Vagina (tissue), 2 donors: ENCODE measurements at places on chromosomes 12 and 14. TPM values are rescaled to one million over a fixed set of nuclear protein-coding genes. Genes with fewer than 3 reads are reported as not detected.

Gene SAV1
- 30.0 TPM for total RNA-seq

GRCh38 chr14:64394977-64395633 is 7.0 kb downstream of the MTHFD1 start:
- no peaks in the 10 kb centered on the region for H3K27me3 ChIP-seq
- no peaks in the 10 kb centered on the region for H3K4me1 ChIP-seq
- no peak overlapping the region for H3K4me3 ChIP-seq
- H3K36me3 ChIP-seq, result no peaks in the 10 kb centered on the region
- H3K27ac ChIP-seq, result no peak overlapping the region

GRCh38 chr12:117127933-117128823 is 29.0 kb upstream of the TESC start:
- H3K36me3 ChIP-seq, result no peaks in the 10 kb centered on the region
- DNase-seq, result no peak
- no peak overlapping the region for H3K4me3 ChIP-seq
- H3K4me1 ChIP-seq, result no peaks in the 10 kb centered on the region
- H3K27ac ChIP-seq, result no peak overlapping the region
- H3K27me3 ChIP-seq, result no peaks in the 10 kb centered on the region

Gene DAO
- total RNA-seq, result not detected

Gene VIPAS39
- total RNA-seq, result 21.9 TPM

Gene KRT73
- total RNA-seq, result not detected

Gene B3GNT4
- total RNA-seq, result 2.9 TPM

DNA sequence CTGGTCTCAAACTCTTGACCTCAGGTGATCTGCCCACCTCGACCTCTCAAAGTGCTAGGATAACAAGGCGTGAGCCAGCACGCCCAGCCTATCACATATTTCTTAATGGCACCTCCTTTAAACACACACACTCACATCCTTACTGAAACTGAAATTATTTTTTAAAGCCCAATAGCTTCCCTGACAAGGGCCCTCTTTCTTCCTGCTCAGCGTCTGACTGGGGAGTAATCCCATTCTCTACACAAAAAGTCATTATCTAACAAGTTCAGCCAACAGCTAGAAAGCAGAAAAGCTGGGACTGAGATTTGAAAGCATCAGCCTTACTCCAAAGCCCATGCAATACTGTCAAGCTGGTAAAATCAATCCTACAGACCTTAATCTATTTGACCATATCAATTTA is 10.0 kb upstream of the AICDA start:
- no peak overlapping the region for H3K4me3 ChIP-seq
- no peaks in the 10 kb centered on the region for H3K4me1 ChIP-seq
- no peak for DNase-seq
- H3K36me3 ChIP-seq, result no peaks in the 10 kb centered on the region
- H3K27me3 ChIP-seq, result no peaks in the 10 kb centered on the region

- H3K4me1 ChIP-seq, result no peaks in the 10 kb centered on the region
- H3K27ac ChIP-seq, result no peak overlapping the region
- H3K27me3 ChIP-seq, result no peaks in the 10 kb centered on the region
- no peaks in the 10 kb centered on the region for H3K36me3 ChIP-seq
- H3K4me3 ChIP-seq, result no peak overlapping the region
These were observed 72.5 kb upstream of the PARP11 start for GRCh38 chr12:3945671-3946070.

DNA sequence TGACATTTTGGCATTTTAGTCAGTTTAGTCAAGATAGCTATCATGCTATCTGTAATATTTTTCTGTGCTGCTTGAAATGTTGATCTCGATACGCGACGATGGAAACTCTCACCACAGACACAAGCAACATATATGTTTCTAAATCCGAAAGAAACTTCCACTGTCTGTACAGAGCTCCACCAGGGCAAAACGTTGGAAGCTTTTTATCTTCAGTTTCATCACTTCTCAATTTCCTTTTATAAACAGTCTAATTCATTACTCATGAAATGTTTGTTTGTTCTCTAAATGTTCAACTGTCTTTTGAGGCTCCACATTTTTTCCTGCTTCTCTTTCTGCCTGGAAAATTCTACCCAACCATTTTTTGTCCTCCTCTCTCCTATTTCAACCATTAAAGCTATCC is 737.6 kb downstream of the SLC16A7 start:
- no peak overlapping the region for H3K4me3 ChIP-seq
- H3K4me1 ChIP-seq, result no peaks in the 10 kb centered on the region
- no peaks in the 10 kb centered on the region for H3K27me3 ChIP-seq

GRCh38 chr14:45145214-45145613 is 9.5 kb downstream of the FANCM start:
- no peaks in the 10 kb centered on the region for H3K4me1 ChIP-seq
- H3K27me3 ChIP-seq, result no peaks in the 10 kb centered on the region
- H3K36me3 ChIP-seq, result no peaks in the 10 kb centered on the region
- no peak overlapping the region for H3K27ac ChIP-seq
- H3K4me3 ChIP-seq, result no peak overlapping the region

Gene ATL1
- 6.9 TPM for total RNA-seq

GRCh38 chr12:132105467-132105866 is 38.7 kb downstream of the DDX51 start:
- no peaks in the 10 kb centered on the region for H3K27me3 ChIP-seq
- H3K36me3 ChIP-seq, result no peaks in the 10 kb centered on the region
- H3K4me1 ChIP-seq, result no peaks in the 10 kb centered on the region
- no peak for DNase-seq
- H3K4me3 ChIP-seq, result no peak overlapping the region

DNA sequence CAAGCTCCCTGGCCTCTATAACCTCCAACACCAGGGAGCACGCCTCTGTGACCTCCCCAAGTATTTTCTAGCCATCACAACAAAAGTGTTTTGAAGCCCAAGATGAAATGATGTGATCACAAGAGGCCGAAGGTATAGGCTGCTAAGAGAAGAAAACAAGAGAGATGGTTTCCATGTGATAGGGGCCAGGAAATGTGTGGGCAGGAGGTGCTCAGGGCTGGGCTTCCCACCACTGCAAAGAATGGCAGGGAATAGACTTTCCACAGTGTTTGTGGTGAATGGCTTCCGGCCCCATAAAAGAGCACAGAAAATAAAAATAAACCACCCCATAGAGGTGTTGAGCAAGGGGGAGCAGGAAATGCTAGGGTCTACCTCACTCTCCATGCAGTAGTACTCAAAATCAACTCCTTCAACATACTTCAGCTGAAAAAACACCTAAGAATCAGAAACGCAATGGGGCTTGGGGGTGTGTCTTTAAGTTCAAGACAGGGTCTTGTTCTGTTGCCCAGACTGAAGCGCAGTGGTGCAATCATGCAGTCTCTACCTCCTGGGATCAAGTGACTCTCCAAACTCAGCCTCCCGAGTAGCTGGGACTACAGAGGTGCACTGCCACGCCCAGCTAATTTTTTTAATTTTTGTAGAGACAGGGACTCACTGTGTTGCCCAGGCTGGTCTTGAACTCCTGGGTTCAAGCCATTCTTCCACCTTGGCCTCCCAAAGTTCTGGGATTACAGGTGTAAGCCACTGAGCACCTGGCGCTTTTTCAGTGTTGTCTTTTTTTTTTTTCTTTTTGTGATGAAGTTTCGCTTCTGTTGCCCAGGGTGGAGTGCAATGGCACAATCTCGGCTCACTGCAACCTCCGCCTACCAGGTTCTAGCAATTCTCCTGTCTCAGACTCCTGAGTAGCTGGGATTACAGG is 27.1 kb downstream of the DAD1 start:
- peak overlapping the region; percentile 25 for H3K27ac ChIP-seq
- peaks cover 68% of the 10 kb centered on the region for H3K4me1 ChIP-seq
- H3K4me3 ChIP-seq, result no peak overlapping the region

Gene TRIM9
- 2.2 TPM for total RNA-seq

DNA sequence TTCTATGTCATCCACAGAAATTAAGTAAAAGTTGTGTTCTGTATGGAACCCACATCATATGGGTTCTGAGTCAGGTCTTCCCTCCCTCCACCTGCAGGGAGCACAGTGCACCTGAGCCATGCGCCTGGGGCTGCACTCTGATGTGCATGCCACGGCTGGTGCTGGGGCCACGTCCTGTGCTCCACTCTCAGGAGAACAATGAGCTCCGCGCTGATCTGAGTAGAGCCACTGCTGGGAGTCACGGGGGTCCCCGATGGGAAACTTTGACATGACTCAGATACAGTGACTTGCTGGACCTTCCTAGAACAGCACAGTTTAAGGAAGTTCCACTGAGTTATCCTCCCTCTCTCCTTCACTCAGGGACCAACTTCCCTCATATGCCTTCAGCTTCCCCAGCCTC is 683.4 kb downstream of the TMEM121 start:
- H3K36me3 ChIP-seq, result no peaks in the 10 kb centered on the region
- no peaks in the 10 kb centered on the region for H3K27me3 ChIP-seq
- no peaks in the 10 kb centered on the region for H3K4me1 ChIP-seq
- H3K4me3 ChIP-seq, result no peak overlapping the region
- no peak for DNase-seq

Gene NRXN3
- 4.7 TPM for total RNA-seq

DNA sequence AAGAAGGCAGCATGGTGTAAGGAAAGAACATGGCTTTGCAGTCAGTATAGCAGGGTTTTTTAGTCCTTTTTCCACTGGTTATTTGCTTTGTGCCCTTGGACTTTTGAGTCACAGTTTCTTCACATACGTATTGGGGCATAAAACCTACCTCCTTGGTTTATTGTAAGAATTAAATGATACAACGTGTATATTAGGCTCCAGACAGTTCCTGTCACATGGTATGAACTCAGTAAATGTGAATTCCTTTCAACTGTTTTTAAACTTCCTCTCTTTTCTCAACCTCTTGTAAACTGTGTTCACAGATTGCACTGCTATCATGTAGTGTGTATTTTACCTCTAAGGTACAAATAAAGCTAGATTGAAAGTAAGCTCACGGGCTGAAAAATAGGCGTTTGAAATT is 29.5 kb downstream of the MSRB3 start:
- DNase-seq, result no peak
- H3K27ac ChIP-seq, result no peak overlapping the region
- no peaks in the 10 kb centered on the region for H3K27me3 ChIP-seq
- H3K4me1 ChIP-seq, result peaks cover 20% of the 10 kb centered on the region
- no peaks in the 10 kb centered on the region for H3K36me3 ChIP-seq
- no peak overlapping the region for H3K4me3 ChIP-seq

Gene STYK1
- 6.4 TPM for total RNA-seq

DNA sequence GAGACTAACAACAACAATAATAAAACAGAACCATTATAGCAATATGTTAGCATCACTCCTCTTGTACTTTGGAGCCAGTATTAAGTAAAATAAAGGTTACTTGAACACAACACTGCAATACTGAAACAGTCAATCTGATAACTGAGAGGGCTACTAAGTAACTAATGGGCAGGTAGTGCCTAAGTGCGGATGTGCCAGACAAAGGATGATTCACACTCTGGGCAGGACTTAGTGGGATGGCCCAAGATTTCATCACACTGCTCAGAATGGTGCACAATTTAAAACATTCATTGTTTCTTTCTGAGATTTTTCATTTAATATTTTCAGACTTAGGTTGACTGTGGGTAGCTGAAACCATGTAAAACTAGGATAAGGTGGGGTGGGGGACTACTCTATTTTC is 131.9 kb upstream of the CAND1 start:
- H3K27me3 ChIP-seq, result no peaks in the 10 kb centered on the region
- no peak for DNase-seq
- H3K4me3 ChIP-seq, result no peak overlapping the region
- H3K36me3 ChIP-seq, result no peaks in the 10 kb centered on the region
- H3K4me1 ChIP-seq, result no peaks in the 10 kb centered on the region
- H3K27ac ChIP-seq, result no peak overlapping the region

- H3K36me3 ChIP-seq, result no peaks in the 10 kb centered on the region
- H3K27ac ChIP-seq, result no peak overlapping the region
- H3K4me1 ChIP-seq, result no peaks in the 10 kb centered on the region
- no peak overlapping the region for H3K4me3 ChIP-seq
These were observed 20.0 kb upstream of the IFNG-AS1 start for GRCh38 chr12:67969134-67969802.

DNA sequence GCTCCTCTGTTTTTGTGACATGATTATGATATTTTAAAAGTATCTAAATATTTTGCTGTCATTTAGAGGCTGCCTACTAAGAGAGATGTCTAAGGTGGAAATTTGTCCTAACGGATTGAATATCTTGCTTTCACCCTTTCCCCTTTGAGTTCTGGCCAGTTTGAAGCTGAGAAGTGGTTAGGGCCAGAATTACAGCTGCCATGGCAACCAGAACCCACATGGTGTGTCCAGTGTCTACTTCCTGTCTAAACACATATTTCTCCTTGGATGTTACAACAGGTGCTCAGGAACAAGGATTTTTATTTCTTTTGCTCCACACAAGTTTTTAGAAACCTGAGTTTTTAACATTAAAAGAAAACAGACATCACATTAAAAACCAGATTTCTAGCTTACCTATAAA is 335.1 kb upstream of the OR4E1 start:
- no peak overlapping the region for H3K4me3 ChIP-seq
- no peaks in the 10 kb centered on the region for H3K36me3 ChIP-seq
- H3K27me3 ChIP-seq, result no peaks in the 10 kb centered on the region

Gene GPRC5D
- total RNA-seq, result not detected

Gene WASHC3
- 49.4 TPM for total RNA-seq

- H3K27me3 ChIP-seq, result no peaks in the 10 kb centered on the region
- no peak for DNase-seq
- H3K4me3 ChIP-seq, result no peak overlapping the region
- H3K36me3 ChIP-seq, result no peaks in the 10 kb centered on the region
These were observed 55.5 kb downstream of the ETV6 start for GRCh38 chr12:11705010-11705409.

- H3K36me3 ChIP-seq, result no peaks in the 10 kb centered on the region
- no peak overlapping the region for H3K4me3 ChIP-seq
- H3K27ac ChIP-seq, result no peak overlapping the region
These were observed 497.6 kb downstream of the RMST start for GRCh38 chr12:97960225-97960624.
